ENCODE measurements at places on chromosomes 2 and 18.

DNA sequence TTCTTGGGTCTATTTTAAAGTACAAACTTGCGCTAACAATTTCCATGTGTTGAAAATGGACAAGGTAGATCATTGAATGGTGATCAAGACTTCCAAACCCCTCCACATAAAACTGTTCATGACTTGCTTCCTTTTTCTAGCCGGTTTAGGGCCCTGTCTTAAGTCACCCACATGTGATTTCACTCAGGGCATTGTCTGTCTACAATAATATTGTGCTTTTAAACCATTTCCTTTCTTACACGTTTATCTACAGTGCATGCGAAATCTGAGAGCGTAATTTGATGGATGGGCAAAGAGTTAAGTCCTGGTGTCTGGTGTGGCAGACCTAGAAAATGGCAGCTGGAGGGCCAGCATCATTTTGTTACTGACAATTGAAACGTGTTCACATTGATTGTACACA is 2.0 kb upstream of the ZNF516 start:
- no peak for DNase-seq

GRCh38 chr2:235839974-235840373 is 328.2 kb downstream of the GBX2 start:
- DNase-seq, result no peak

- DNase-seq, result peak; percentile 88
Observed at GRCh38 chr2:218398437-218399390, 954 bp upstream of the CTDSP1 start.

DNA sequence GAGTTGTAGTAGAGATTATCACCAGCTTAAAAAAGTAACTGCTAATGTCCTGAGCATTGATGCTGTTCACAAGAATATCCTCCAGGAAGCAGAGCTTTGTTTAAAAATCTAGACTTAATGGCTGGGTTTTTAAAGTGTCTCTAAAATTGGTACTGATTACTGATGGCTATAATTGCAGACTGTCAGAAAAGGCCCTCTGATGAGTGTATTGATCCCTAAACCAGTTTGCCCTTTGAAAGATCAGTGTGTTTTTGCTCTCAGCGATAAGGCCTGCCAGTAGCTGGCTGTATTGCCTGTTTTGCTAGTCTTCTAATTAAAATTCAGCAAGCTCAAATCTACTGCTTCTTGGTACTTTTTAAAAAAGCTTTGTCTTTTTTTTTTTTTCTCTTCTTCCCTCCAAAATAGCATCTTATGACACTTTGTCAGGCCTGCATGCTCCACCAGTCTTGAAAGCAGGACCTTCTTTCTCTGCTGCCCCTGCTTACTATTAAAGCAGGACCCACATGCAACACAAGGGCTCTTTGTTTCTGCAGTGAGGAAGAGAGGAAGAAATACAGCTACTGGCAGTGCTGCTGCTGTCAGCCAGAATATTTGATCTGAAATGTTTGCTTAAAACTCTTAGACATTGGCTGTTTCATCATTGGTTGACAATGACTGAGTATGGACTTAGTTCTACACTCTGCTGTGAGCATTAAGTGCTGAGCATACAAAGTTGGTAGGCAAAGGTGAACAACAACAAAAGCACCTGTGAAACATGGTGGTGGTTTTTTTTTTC is 1.8 kb downstream of the SEC11C start:
- no peak for DNase-seq

DNA sequence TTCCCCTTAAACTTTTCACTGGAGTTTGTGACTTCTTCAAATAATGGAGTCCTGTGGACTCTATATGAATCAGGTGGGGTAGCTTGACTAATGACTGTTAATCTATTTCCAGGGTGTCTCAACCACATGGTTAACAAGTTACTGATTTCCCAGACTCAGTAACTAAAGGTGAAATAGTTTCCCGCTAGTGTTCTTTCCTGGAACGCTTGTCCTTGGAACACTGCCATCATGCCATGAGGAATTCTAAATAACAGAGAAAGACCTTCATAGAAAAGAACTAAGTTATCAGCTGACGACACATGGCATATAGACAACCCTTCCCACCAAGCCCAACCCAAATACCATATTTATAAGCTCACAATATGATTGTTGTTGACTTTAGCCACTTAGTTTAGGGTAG is 1027.9 kb upstream of the FAM98A start:
- no peak for DNase-seq
